ENCODE measurements at places on chromosomes 7 and 10. TPM values are rescaled to one million over a fixed set of nuclear protein-coding genes. Genes with fewer than 3 reads are reported as not detected.

The OPN1SW gene
- total RNA-seq = not detected

The GPR26 gene
- not detected for total RNA-seq

The STOX1 gene
- total RNA-seq = not detected

The AKR1C2 gene
- total RNA-seq = 7.4 TPM

The ZNF783 gene
- total RNA-seq = 5.2 TPM

The GPRIN2 gene
- total RNA-seq = 0.11 TPM

The CPA2 gene
- 0.11 TPM for total RNA-seq

The ECHS1 gene
- 89.7 TPM for total RNA-seq

The CLDN15 gene
- total RNA-seq = 2.8 TPM

The GIMAP1 gene
- not detected for total RNA-seq

The ZNF804B gene
- not detected for total RNA-seq

The KNDC1 gene
- total RNA-seq = not detected

The ACTL6B gene
- total RNA-seq = not detected

The PGAM2 gene
- total RNA-seq = not detected

The STEAP2 gene
- 5.1 TPM for total RNA-seq

The CDNF gene
- 0.47 TPM for total RNA-seq

The PDZD7 gene
- 0.23 TPM for total RNA-seq

The TMEM213 gene
- not detected for total RNA-seq

The CLRN3 gene
- total RNA-seq = not detected

The AVPI1 gene
- 23.0 TPM for total RNA-seq

The DCLRE1A gene
- 5.7 TPM for total RNA-seq

The ATAD1 gene
- total RNA-seq = 27.8 TPM

The COL1A2 gene
- total RNA-seq = 37.3 TPM

The ATOH7 gene
- total RNA-seq = not detected

The PON1 gene
- not detected for total RNA-seq

The PTF1A gene
- total RNA-seq = not detected

The TMEM270 gene
- total RNA-seq = not detected

The MBLAC1 gene
- 1.8 TPM for total RNA-seq

The BAMBI gene
- total RNA-seq = 1.2 TPM

The PTTG1IP2 gene
- total RNA-seq = not detected

The GNG11 gene
- 1.7 TPM for total RNA-seq

All from hair follicular keratinocyte (primary cell).